Activated CD4-positive, alpha-beta T cell treated with anti-CD3 and anti-CD28 coated beads, Interleukin-2, amount 10 ng/mL, durations not matched to agents 7 days and 5 days (primary cell): ENCODE measurements at places on chromosomes 5 and 9. TPM values are rescaled to one million over a fixed set of nuclear protein-coding genes. Genes with fewer than 3 reads are reported as not detected.

The NR4A3 gene
- 0.17 TPM for total RNA-seq

The PTPRD gene
- not detected for total RNA-seq

GRCh38 chr9:12723409-12724028, 30.3 kb downstream of the TYRP1 start:
- DNase-seq = no peak

DNA sequence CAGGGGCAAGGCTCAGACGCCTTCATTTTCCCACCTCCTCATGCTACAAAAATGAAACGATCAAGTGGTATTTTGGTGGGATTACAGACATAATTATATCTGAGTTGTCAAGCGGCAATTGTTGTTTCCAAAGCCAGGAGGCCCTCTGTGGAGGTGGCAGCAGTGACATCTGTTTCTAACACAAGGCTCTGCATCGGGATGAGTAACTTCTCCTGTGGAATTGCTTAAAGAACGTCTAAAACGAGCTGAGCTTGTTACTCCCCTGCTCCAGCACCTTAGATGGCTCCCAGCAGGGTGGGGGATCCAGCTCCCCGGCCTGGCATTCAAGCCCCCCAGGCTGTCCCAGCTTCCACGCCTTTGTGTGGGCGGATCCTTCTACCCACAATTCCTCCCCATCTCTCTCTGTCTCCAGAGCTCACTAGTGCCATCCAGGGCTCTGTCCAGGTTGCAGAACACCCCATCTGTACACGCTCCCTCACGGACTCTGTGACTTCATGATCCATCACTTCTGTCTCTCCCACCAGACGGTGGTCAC, 36.8 kb downstream of the DAB2IP start:
- no peak for DNase-seq

DNA sequence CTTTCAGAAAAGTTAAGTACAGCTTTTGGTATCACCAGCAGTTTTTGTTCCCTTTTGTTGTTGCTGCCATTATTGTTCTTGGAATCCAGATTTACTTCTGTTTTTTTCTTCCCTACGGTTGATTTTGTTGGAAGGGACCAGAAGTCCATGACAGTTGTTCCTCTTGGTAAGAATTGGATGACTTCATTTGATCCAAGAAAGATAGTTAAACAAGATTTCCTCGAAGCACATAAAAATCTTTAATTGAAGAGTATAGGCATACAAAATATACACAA, 65.4 kb downstream of the CDC42SE2 start:
- DNase-seq = no peak
